ENCODE measurements at places on chromosomes 11 and 22. TPM values are rescaled to one million over a fixed set of nuclear protein-coding genes. Genes with fewer than 3 reads are reported as not detected.

Gene UBQLN3
- not detected for total RNA-seq

Gene CCDC89
- 4.8 TPM for total RNA-seq

Gene ANO9
- not detected for total RNA-seq

Gene SCGB2A2
- total RNA-seq, result not detected

Gene OSM
- total RNA-seq, result not detected

Gene POU2AF3
- not detected for total RNA-seq

Gene RANGAP1
- 121 TPM for total RNA-seq

Gene RIMBP3B
- total RNA-seq, result not detected

Gene SCGB1D2
- not detected for total RNA-seq

Gene PGA5
- total RNA-seq, result not detected

Gene ZP1
- total RNA-seq, result not detected

Gene HIKESHI
- total RNA-seq, result 50.9 TPM

Gene PHLDA2
- total RNA-seq, result 64.9 TPM

Measured in myometrial cell (primary cell).